Epithelial cell of proximal tubule (primary cell): ENCODE measurements at places on chromosomes 2 and 18. TPM values are rescaled to one million over a fixed set of nuclear protein-coding genes. Genes with fewer than 3 reads are reported as not detected.

GRB14 gene
- 22.3 and 24.1 TPM in 2 replicates for total RNA-seq

- DNase-seq, result no peak
These were observed 325.0 kb upstream of the UBE2E3 start for GRCh38 chr2:180655393-180655792.

SLC9A4 gene
- 0.36 and 0.40 TPM in 2 replicates for total RNA-seq

- no peak for DNase-seq
These were observed 33.9 kb downstream of the ST3GAL5 start for GRCh38 chr2:85854897-85855296.

SH2D6 gene
- not detected in 2 replicates for total RNA-seq
